Type B pancreatic cell (in vitro differentiated cells): ENCODE measurements at places on chromosomes 13 and 19. TPM values are rescaled to one million over a fixed set of nuclear protein-coding genes. Genes with fewer than 3 reads are reported as not detected.

DNA sequence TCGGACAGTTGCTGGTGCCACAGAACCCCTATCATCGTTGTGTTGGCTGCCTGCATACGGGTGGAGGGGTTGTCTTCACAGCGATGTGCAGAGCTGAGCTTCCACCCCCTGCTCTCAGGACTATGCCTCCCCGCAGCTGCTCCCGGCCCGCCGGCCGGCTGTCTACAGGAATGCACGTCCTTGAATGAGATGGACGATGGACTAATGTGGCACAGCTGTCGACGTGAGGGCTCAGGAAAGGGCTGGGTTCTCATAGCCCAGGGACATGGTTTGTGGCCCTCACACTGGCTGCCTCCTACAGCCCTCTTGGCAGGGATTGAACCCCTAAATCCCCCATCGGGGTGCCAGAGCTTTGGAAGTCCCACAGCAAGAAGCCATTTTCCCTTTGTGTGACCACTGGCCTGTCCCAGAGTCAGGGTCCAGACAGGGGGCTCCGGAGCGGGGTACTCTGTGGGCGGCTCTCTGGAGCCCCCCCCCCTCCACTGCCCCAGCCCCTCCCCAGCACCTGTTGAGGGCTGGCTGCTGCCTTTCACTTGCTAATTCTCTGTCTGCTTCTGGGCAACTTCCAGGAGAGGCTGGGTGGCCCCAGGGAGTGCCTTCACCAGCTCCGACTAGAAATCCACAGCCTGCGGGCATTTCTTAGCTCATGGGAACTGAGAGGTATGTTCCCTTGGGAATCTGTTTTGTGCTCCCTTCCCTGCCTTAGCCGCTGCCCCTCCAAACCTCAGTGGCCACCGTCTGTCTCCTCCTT, 40.2 kb downstream of the TSSK6 start:
- H3K27me3 ChIP-seq: no peaks in the 10 kb centered on the region
- H3K27ac ChIP-seq: peak overlapping the region; percentile 48
- no peak for DNase-seq
- H3K4me3 ChIP-seq: peak overlapping the region; percentile 20
- peaks cover 32% of the 10 kb centered on the region for H3K4me1 ChIP-seq
- peaks cover 12% of the 10 kb centered on the region for H3K36me3 ChIP-seq

DNA sequence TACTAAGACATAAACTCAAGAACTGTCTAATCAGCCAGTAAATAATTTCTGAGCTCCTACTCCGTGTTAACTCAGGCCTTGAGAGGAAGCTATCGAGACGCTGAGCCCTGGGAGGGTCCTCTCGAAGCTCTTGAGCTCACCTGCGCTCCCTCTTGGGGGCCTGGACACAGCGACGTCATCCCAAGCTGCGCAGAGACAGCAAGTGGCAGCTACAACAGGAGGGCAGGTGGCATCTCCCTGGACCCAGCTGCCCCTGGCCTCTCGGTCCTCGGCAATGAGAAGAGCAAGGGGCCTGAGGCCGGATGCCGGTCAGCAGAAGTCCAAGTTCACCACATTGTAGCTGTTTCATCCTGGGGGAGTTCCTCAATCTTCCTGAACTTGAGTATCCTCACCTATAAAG, 30.5 kb upstream of the TUBGCP3 start:
- no peak overlapping the region for H3K27ac ChIP-seq
- H3K27me3 ChIP-seq: peaks cover 41% of the 10 kb centered on the region
- no peak overlapping the region for H3K4me3 ChIP-seq

- H3K27me3 ChIP-seq: peaks cover 14% of the 10 kb centered on the region
- H3K36me3 ChIP-seq: no peaks in the 10 kb centered on the region
- DNase-seq: no peak
These were observed 94.5 kb downstream of the GNG7 start for GRCh38 chr19:2607712-2608601.

- peaks cover 47% of the 10 kb centered on the region for H3K27me3 ChIP-seq
- H3K36me3 ChIP-seq: no peaks in the 10 kb centered on the region
- H3K4me3 ChIP-seq: no peak overlapping the region
- peak overlapping the region; percentile 61 for H3K27ac ChIP-seq
These were observed 202.9 kb downstream of the USP12 start for GRCh38 chr13:26968431-26969341.

- H3K4me3 ChIP-seq: no peak overlapping the region
- no peaks in the 10 kb centered on the region for H3K36me3 ChIP-seq
- peaks cover 4% of the 10 kb centered on the region for H3K4me1 ChIP-seq
- peaks cover 10% of the 10 kb centered on the region for H3K27me3 ChIP-seq
- H3K27ac ChIP-seq: no peak overlapping the region
- no peak for DNase-seq
These were observed 25.2 kb downstream of the IGFL1 start for GRCh38 chr19:46254776-46255175.

OSCAR gene
- total RNA-seq: not detected in 2 replicates
